ENCODE measurements at places on chromosomes 11 and 22. TPM values are rescaled to one million over a fixed set of nuclear protein-coding genes. Genes with fewer than 3 reads are reported as not detected.

The ZNF215 gene
- total RNA-seq = not detected

DNA sequence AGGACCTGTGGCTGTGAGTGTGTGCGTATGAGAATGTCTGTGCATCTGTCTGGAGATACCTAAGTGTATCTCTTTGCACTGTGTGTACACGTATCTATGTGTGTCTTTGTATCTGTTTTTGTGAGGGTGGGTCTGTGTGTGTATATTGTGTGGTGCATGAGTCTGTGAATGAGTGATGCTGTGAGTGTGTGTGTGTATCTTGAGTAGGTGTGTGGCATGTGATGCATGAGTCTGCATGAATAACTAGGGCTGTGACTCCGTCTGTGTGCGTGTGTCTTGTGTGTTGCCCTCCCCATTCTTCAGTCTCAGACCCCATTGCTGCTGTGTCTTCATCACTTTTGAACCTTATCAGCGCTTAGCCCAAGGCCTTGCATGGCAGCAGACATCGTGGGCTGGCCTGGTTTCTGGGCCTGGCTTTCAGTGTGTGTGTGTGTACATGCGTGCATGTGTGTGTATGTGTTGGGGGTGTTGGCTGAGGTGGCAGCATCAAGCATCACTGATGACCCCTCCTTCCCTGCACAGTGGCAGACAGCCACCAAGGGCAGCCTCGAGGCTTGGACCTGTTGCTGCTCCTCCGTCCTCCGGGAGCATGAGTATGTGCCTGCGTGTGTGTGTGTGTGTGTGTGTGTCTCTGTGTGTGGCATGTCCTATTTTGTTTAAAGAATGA, 1.4 kb downstream of the SGSM1 start:
- peak; percentile 28 for DNase-seq

- no peak for DNase-seq
Measured at GRCh38 chr22:26958378-26958777, 301.0 kb downstream of the MIAT start.

The GP1BB gene
- 1.0 TPM for total RNA-seq

The KCNQ1 gene
- 1.0 TPM for total RNA-seq

The LAMTOR1 gene
- total RNA-seq = 170 TPM

The MYBPC3 gene
- not detected for total RNA-seq

DNA sequence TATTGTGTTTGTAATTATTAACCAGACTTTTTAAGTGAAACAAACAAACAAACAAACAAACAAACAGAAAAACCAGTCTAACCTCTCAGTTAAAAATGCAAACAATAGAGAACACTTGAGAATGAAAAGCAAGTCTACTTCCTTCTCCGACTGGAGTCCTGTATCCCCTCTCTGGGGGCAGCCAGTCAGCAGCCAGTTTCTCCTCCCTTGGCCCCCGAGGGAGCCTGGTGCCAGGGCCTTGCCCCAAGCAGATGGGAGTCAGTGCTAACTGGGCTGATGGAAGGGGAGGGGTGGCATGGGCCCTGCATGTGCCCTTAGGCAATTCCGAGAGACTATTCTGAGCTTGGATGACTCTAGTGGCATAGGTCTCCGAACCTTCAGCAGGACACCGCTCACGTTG, 137.2 kb downstream of the GRIK4 start:
- DNase-seq = peak; percentile 30

- no peak for DNase-seq
Measured at GRCh38 chr11:45181889-45182550, 35.6 kb downstream of the PRDM11 start.

GRCh38 chr11:87961606-87962005, 213.6 kb downstream of the RAB38 start:
- DNase-seq = no peak

The OR5P2 gene
- not detected for total RNA-seq

DNA sequence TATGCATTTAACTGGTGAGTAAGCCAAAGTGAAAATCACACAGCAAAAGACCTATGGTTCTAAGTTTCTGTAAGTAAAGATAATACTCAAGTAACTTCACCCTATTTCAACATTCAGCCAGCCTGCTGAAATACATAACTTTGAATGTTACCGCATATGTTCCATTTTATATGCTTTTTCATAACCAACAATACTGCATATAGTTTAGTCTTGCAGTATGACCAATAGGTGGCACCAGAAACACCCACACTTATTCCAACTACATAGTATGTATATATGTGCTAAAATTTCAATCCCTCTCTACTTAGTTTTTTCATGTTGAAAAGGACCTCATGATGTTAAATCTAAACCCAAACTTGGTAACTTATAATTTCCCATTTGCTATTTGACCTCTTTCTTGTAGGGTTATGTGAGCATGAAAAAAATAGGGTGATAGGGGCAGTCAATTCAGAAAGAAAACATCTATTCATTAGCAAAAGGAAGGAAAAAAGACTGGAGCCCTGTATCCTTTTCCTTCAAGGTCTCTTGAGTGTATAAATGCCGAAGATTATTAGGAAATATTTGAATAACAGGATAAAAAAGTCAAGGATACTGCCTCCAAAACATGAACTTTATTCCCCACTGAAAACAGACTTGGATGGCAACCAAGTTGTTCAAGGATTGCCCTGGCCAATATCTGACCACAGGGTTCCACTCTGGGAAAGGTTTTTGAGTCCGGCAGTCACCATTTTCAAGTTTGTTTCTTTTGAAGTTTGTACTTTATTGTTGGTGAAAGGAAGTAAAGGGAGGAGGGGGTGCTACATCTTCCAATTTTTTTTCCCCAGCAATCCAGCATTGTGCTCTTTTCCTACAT, 23.8 kb upstream of the FZD4 start:
- peak; percentile 61 for DNase-seq

GRCh38 chr11:61715867-61716266, 35.7 kb downstream of the DAGLA start:
- no peak for DNase-seq
